Hepatocyte (in vitro differentiated cells): ENCODE measurements at places on chromosomes 5 and 9. TPM values are rescaled to one million over a fixed set of nuclear protein-coding genes. Genes with fewer than 3 reads are reported as not detected.
A peak's percentile ranks its signal among the peaks of the same experiment; 100 is the strongest.

The PCDHGA8 gene
- total RNA-seq, result 1.00 and 1.5 TPM in 2 replicates

The CATSPER3 gene
- total RNA-seq, result not detected in 2 replicates

DNA sequence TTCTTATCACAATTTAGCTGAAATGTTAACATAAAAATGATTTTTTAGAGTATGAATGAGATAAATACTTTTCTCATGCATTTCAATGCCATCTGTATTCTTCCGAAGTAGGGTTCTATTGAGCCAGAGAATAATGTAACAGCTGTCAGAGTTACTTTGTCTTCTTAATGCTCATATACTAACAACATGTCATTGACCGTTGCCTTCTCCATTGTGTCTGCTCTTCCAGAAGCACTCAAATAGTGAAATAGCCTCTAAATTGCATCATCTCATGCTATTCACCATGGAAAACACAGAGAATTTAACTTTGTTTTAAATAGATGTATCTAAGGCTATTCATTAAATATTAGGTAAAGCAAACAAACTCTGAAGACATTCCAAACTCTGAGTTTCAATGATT is 1875.9 kb upstream of the CDH9 start:
- DNase-seq, result no peak

GRCh38 chr5:41735213-41735612 is 135.0 kb downstream of the OXCT1 start:
- no peak for DNase-seq

- DNase-seq, result peak; percentile 76
Observed at GRCh38 chr9:107894572-107895261, 405.1 kb upstream of the KLF4 start.

DNA sequence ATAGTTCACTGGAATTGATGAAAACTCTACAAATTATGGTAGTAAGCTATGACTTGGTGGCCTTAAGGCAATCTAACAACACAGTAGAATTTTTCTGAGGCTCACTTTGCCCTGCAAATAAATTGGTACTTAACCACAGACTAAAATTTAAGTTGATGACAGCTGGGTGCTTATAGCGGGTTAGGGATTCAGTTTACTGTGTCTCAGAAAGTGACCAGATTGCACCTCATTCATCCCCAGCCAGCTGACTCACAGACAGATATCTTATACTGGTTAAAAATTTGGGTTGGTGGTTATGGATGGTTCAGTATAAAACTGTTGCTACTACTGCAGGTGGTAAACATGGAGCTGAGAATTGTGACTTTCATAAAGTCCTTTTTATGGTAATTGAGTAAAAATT is 2.8 kb downstream of the CKS2 start:
- DNase-seq, result no peak

DNA sequence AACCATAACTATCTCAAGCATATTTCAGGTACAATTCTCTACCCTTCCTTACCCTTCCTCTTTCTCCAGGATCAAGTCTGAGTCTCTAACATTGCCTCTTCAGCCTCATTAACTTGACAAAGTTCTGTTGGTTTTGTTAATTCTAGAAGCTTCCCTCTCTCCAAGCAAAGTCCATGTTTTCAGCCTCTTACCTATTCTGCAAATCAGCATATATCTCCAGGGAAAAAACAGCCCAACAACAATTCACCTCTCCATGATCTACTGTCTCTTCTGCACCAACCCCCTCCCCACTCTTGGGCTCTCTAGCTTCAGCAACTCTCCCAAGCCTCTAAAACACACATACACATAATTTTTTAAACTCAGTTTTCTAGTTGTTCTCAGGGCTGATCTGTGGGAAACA is 72.2 kb downstream of the LIX1 start:
- no peak for DNase-seq
